ENCODE measurements at places on chromosomes 6 and 20. TPM values are rescaled to one million over a fixed set of nuclear protein-coding genes. Genes with fewer than 3 reads are reported as not detected.
A peak's percentile ranks its signal among the peaks of the same experiment; 100 is the strongest.

The ID4 gene
- total RNA-seq: 6.3 TPM

The RAET1L gene
- not detected for total RNA-seq

The SAPCD1 gene
- total RNA-seq: 3.7 TPM

The MAP3K5 gene
- 0.66 TPM for total RNA-seq

The RCAN2 gene
- 21.6 TPM for total RNA-seq

The TPMT gene
- total RNA-seq: 3.4 TPM

DNA sequence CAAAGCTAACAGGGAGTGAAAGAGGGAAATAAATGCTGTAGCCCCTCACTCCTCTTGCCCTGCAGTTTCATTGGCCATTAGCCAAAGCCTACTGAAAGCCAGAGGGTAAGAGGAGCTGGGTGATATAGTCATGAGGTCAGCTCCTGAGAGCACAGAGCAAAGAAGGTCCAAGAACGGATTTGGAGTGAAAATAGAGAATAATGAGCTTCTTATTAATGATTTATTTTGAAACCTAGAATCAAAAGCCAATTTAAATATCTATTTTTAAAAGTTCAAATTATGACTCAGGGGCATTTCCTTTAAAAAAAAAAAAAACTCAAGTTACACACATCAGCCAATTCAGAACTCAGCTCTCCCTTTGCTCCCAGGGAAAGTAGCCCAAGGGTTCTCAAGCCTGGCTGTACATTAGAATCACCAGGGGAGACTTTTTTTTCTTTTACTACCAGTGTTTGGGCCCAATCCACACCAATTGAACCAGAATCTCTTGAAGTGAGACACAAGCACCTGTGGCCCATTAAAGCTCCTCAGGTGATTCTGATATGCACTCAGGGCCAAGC is 79.1 kb downstream of the SNAP25 start:
- no peaks in the 10 kb centered on the region for H3K27me3 ChIP-seq
- H3K4me3 ChIP-seq: no peak overlapping the region
- no peak overlapping the region for H3K27ac ChIP-seq
- no peak for DNase-seq
- peaks cover 8% of the 10 kb centered on the region for H3K4me1 ChIP-seq

GRCh38 chr6:144467921-144468320 is 182.8 kb downstream of the UTRN start:
- no peak for DNase-seq
- H3K4me3 ChIP-seq: no peak overlapping the region
- H3K27ac ChIP-seq: no peak overlapping the region
- peaks cover 11% of the 10 kb centered on the region for H3K4me1 ChIP-seq

DNA sequence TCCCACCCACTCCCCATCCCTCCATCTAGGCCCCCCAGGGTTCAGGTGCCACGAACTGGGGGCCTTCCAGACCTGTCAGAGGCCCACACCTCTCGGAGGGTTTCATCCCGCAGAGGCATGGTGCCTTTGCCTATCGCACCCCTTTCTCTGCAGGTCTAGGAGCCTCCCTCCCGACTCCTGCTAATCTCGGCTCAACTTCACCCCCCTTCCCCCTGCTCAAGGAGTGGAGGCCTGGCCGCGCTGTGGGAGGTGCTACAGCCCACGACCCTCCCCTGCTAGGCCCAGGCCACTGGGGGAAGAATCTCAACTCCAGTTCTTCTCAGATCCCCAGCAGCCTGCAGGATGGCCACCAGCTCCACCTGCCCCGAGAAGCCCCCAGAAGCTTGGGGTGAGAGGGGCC is at the start of gene TULP1:
Gene TULP1 (minus strand): TSS at position 157 of the 400 bp plus-strand sequence. CDS start 38 bp downstream, at position 119.
- DNase-seq: no peak
- peaks cover 7% of the 10 kb centered on the region for H3K27me3 ChIP-seq
- no peaks in the 10 kb centered on the region for H3K36me3 ChIP-seq

DNA sequence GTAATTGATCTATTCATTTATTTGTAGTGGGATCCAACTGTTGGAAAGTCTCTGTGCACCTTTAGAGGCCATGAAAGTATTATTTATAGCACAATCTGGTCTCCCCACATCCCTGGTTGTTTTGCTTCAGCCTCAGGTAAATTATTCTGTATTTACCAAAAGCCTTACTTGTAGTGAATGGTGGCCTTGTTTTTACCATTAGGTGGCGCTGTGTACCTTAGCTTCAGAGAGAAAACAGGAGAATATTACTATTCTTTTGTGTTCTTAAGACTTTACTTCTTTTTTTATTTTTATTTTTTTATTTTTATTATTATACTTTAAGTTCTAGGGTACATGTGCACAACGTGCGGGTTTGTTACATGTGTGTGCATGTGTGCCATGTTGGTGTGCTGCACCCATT is 23.7 kb downstream of the PEX7 start:
- no peak overlapping the region for H3K4me3 ChIP-seq
- DNase-seq: no peak
- H3K4me1 ChIP-seq: peaks cover 10% of the 10 kb centered on the region
- H3K27me3 ChIP-seq: peaks cover 4% of the 10 kb centered on the region

GRCh38 chr6:107709341-107709740 is 114.8 kb downstream of the SCML4 start:
- H3K36me3 ChIP-seq: no peaks in the 10 kb centered on the region
- DNase-seq: no peak
- H3K27me3 ChIP-seq: no peaks in the 10 kb centered on the region
- no peak overlapping the region for H3K4me3 ChIP-seq
- H3K4me1 ChIP-seq: peaks cover 21% of the 10 kb centered on the region
- H3K27ac ChIP-seq: no peak overlapping the region

GRCh38 chr6:41056768-41057490 is 3.9 kb downstream of the APOBEC2 start:
- H3K4me1 ChIP-seq: peaks cover 30% of the 10 kb centered on the region
- no peak for DNase-seq
- H3K36me3 ChIP-seq: no peaks in the 10 kb centered on the region
- H3K27ac ChIP-seq: no peak overlapping the region

GRCh38 chr20:3275966-3276679 is 37.1 kb upstream of the SLC4A11 start:
- H3K27ac ChIP-seq: peak overlapping the region; percentile 38
- H3K4me3 ChIP-seq: no peak overlapping the region
- no peak for DNase-seq
- peaks cover 12% of the 10 kb centered on the region for H3K36me3 ChIP-seq
- H3K4me1 ChIP-seq: peaks cover 12% of the 10 kb centered on the region

GRCh38 chr20:61720348-61720696 is 345.4 kb downstream of the TAF4 start:
- no peaks in the 10 kb centered on the region for H3K36me3 ChIP-seq
- no peak for DNase-seq
- no peak overlapping the region for H3K4me3 ChIP-seq
- H3K27ac ChIP-seq: no peak overlapping the region
- H3K27me3 ChIP-seq: peaks cover 10% of the 10 kb centered on the region

GRCh38 chr20:36384022-36384619 is 78.0 kb downstream of the DLGAP4 start:
- no peak for DNase-seq
- no peaks in the 10 kb centered on the region for H3K36me3 ChIP-seq
- H3K4me3 ChIP-seq: no peak overlapping the region

DNA sequence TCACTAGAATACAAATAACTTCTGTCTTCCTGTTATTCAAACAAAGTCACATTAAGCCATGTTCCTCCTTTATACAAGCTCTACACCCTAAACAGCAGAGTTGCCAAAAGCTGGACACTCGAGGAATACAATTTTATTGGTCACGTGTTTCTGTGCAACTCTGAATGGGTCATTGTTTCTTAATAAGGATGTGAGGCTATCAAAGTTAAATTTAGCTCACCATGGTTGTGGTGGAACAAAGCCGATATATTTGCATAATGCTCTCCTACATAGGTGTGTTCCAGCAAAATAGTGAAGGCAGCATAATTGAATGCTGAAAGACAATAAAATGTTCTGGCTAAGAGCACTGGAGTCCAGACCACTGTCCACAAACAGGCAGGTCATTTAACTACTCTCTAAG is 36.9 kb upstream of the CD2AP start:
- no peaks in the 10 kb centered on the region for H3K4me1 ChIP-seq
- H3K36me3 ChIP-seq: peaks cover 3% of the 10 kb centered on the region
- H3K27me3 ChIP-seq: no peaks in the 10 kb centered on the region

DNA sequence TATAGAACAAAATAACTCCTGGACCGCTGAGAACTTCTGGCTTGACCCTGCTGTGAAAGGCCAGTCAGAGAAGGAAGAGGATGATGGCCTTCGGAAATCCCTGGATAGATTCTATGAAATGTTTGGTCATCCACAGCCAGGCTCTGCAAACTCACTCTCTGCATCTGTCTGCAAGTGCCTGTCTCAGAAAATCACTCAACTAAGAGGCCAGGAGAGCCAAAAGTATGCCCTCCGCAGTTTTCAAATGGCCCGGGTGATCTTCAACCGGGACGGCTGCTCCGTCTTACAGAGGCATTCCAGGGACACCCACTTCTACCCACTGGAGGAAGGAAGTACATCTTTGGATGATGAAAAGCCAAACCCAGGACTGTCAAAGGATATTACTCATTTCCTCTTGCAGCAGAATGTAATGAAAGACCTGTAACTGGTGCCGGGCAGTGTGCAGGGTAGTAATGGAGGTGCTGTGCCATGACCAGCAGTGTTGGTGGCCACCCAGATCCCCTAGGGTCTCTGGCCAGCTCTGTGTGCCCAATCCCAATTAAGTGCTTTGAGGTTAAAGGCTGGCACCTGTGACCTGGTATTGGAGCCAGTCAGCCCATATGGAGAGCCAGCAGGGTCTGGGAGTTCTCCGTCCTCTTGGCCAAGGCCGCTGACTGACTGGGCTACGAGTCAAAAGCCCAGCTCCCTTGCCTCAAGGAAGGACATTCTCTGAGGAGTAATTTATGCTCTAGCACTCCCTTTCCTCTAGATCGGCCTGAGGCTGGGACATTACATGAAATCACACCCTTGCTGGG is 87.1 kb downstream of the TRMT6 start:
- no peak overlapping the region for H3K4me3 ChIP-seq
- DNase-seq: no peak
- no peak overlapping the region for H3K27ac ChIP-seq

DNA sequence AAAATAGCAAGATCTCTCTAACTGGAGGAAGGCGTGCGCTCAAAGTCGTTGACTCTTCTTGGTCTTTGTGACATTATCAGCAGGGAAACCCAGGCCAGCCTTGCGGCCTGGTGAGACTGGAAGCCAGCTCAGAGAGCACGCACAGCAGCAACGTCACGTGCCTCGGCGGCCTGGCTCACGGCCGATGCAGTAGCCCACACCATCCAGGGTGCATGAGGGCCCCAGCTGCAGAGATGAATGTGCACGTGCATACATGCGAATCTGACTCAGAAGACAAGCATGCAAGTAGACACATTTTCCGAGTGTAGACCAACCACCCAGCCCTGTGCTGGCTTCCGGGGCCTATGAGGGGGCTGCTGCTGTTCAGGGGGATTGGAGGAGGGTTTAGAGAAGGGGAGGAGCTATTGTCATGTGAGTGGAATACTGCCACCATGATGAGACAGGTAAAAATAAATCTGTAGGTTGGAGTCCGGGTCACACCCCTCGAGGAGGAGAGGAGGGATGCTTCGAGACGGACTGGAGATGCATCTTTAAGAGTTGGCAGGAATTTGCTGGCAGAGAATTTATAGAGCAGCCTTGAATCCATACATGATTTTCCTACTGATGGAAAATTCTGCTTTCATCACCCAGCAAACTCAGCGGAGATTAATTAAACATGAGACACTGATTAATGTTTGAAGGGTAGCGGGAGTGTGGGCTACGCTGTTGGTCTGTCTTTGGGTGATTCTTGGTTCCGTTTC is 388.2 kb downstream of the CDH4 start:
- no peak for DNase-seq
- H3K4me1 ChIP-seq: peaks cover 9% of the 10 kb centered on the region
- peaks cover 3% of the 10 kb centered on the region for H3K27me3 ChIP-seq
- H3K36me3 ChIP-seq: no peaks in the 10 kb centered on the region
